Body of pancreas (tissue), 4 donors: ENCODE measurements at places on chromosomes 16 and 17. TPM values are rescaled to one million over a fixed set of nuclear protein-coding genes. Genes with fewer than 3 reads are reported as not detected.

DNA sequence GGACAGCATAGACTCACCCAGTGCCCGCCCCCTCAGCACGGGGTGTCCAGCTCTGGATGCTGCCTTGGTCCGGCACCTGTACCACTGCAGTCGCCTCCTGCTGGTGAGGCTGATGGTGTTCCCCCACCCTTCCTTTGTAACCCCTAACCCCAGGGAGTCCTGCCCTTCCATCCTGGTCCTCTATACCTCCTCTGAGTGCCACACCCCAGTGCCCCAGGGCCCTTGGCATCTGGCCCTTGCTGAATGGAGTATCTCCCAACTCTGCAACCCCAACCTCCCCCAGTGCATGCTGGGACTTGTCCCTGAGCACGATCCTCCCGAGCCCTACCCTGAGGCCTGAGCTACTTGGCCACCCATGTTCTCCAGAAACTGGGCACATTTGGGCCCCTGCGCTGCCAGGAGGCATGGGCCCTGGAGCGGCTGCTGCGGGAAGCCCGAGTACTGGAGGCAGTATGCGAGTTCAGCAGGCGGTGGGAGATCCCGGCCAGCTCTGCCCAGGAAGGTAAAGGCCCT lies 15.8 kb downstream of the RIPOR1 start:
- no peak overlapping the region for H3K27ac ChIP-seq
- H3K4me1 ChIP-seq, result peaks cover 42% of the 10 kb centered on the region
- H3K36me3 ChIP-seq, result no peaks in the 10 kb centered on the region
- DNase-seq, result no peak
- H3K27me3 ChIP-seq, result no peaks in the 10 kb centered on the region
- H3K4me3 ChIP-seq, result no peak overlapping the region

- no peaks in the 10 kb centered on the region for H3K27me3 ChIP-seq
- no peaks in the 10 kb centered on the region for H3K36me3 ChIP-seq
- no peak overlapping the region for H3K27ac ChIP-seq
- no peak overlapping the region for H3K4me3 ChIP-seq
These were observed 13.5 kb downstream of the SPPL2C start for GRCh38 chr17:45857977-45858708.

Gene PDILT
- total RNA-seq, result not detected

DNA sequence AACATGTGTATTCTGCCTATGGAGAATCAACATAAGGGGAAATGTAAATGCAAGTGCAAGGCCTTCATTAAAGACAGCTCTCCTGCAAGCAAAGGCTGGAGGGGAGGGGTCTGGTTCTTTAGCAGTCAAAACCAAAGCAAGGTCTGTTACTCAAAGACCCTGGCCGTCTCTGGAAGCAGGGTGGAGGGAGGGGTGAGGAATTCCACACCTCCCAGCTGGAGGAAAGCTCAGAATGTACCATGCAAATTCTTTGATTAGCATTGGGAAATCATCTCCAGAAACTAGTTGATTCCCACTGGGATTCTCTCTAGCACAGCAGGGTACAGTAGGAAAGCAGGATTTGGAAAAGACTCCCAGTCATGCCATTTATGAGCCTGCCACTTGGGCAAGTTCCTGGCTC lies 77.3 kb upstream of the ASIC2 start:
- no peak overlapping the region for H3K4me3 ChIP-seq
- no peaks in the 10 kb centered on the region for H3K27me3 ChIP-seq
- H3K36me3 ChIP-seq, result no peaks in the 10 kb centered on the region
- no peak overlapping the region for H3K27ac ChIP-seq
- no peak for DNase-seq

GRCh38 chr16:20611350-20611902 lies 35.3 kb upstream of the ACSM2B start:
- no peaks in the 10 kb centered on the region for H3K27me3 ChIP-seq
- peaks cover 55% of the 10 kb centered on the region for H3K4me1 ChIP-seq
- H3K36me3 ChIP-seq, result no peaks in the 10 kb centered on the region
- H3K4me3 ChIP-seq, result no peak overlapping the region

DNA sequence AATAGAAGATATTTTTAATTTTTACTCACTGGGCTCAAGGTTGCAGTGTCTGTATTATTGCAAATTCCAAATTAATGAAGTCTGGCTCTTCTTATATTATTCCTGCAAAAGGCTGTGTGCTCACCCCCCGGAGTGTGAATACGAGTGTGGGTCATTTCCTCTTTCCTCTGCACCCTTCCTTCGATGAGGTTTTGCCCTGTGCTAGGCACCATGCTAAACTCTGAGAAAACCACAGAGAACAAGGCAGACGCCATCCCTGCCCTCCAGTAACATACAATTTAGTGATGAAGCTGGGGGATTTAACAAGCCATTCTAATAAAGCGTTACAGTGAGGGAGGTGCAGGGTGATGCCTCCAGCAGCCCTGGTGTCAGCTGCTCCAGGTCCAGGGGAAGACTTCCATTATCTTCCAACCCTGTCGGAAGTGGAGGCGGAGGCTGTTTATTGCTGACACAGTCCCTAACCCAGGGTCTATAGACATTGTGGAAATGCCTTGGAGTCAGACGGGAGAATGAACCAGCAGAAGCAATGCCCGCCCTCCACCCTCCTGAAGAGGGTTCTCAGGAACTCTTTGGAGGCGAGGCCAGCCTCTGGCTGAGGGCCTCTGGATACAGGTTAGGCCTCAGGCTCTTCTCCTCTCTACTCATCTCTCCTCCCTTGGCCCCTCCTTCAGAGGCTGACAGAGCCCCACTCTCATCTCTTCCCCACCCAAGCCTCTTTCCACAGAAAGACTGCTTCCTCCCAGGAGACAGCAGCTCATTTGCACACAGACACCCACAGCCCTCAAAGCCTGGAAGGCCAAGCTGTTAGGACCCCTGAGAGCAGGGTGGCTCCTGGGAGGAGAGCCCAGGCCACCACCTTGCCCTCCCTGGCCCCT lies 2.0 kb upstream of the ACE start:
- no peaks in the 10 kb centered on the region for H3K27me3 ChIP-seq
- H3K4me1 ChIP-seq, result peaks cover 53% of the 10 kb centered on the region
- DNase-seq, result no peak
- peak overlapping the region; percentile 49 for H3K27ac ChIP-seq
- H3K4me3 ChIP-seq, result no peak overlapping the region

DNA sequence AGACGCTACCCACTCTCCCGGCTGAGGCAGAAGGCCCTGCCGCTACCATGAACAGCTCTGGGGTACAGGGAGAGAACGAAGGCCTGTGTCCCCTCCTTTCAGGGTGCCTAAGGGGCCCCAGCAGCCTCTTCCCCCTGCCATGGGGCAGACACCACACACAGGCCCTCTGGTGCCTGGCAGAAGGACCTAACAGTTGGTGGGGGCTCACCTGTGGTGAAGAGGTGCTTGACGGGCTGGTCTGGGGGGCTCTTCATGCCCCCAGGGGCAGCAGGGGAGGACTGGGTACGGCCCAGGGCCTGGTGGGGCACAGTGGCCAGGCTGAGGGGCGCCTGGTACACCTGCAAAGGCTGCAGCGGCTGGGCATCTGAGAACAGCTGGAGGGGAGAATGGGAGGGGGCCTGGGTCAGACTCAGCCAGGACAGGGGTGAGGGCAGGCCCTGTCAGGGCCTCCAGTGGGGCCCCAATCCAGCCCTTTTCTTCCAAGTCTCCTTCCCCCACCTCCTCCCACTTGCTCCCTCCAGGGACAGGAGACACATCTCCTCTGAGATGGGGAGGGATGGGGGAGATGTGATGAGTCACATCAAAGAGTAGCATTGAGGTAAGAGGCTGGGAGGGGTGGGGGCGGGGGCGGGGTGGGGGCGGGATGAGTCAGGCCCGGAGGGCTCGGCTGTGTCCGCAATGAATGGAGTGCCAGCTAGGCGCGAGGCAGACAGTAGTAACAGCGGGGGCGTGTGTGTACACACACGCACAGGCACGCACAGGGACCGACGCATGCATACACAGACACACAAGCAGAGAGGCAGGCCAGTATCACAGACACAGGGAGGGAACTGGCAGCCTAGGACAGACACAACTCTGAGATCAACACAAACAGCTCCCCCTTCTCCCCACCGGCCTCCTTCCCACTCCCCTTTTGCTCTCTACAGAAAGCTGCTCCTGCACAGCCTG lies 16.1 kb downstream of the G6PC3 start:
- H3K4me3 ChIP-seq, result no peak overlapping the region
- H3K27ac ChIP-seq, result no peak overlapping the region
- H3K36me3 ChIP-seq, result peaks cover 5% of the 10 kb centered on the region
- no peaks in the 10 kb centered on the region for H3K27me3 ChIP-seq
- no peaks in the 10 kb centered on the region for H3K4me1 ChIP-seq

DNA sequence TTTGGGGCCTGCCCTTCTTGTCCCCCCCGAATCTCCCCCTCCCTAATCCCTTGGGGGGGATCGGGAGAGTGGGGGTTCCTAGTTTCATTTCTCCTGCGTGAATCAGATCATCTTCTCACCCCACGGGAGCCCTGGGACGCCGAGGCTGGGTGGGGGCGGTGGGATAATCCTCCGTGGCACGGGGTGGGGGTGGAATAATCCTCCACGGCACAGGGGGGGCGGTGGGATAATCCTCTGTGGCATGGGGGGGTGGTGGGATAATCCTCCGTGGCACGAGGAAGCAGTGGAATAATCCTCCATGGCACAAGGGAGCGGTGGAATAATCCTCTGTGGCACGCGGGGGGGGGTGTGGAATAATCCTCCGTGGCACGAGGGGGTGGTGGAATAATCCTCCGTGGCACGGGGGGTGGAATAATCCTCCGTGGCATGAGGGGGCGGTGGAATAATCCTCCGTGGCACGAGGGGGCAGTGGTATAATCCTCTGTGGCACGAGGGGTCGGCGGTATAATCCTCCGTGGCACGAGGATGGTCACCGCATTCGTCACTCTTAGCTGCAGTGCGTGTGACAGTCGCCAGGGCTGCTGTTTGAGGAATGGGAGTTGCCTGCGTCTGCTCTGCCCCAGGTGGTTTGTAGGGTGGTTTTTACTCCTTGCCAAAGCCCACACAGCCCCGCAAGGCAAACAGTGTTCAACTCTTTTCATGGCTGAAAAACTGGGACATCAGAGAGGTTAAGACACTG lies 156.9 kb downstream of the LAT start:
- no peak overlapping the region for H3K4me3 ChIP-seq
- no peak overlapping the region for H3K27ac ChIP-seq
- DNase-seq, result no peak
- no peaks in the 10 kb centered on the region for H3K27me3 ChIP-seq
- no peaks in the 10 kb centered on the region for H3K36me3 ChIP-seq

GRCh38 chr16:89600956-89601355 lies 12.5 kb upstream of the DPEP1 start:
- H3K4me1 ChIP-seq, result no peaks in the 10 kb centered on the region
- no peak overlapping the region for H3K27ac ChIP-seq
- no peak overlapping the region for H3K4me3 ChIP-seq
- no peak for DNase-seq
- no peaks in the 10 kb centered on the region for H3K27me3 ChIP-seq

DNA sequence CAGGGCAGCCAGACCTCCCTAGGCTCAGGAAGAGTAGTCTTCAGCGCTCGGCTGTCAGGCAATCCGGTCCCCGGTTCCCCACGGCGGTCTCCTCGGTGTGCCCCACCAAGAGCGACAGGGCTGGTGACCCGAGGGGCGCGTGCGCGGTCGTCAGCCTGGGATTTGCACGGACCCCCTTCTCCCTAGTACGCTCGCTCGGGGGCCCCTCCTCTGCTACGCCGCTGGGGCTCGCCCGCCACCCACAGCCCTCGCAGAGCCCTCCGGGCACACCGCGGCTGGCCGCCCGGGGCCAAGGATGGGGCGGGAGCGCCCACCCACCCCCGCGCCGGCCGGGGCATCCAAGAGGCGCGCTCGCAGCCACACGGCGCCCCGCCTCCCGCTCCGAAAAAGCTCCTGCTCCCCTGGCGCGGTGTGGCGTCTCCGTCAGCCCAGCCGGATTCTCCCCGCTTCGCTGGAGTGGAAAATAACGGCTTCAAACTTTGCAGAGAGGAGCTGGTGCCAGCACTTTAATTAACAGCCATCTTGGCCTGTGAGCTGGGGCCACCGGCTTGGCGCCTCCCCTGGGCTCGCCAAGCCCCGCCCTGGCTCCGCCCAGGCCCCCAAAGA lies 2.1 kb upstream of the C1QL1 start:
- no peak for DNase-seq
- peaks cover 26% of the 10 kb centered on the region for H3K4me1 ChIP-seq
- no peaks in the 10 kb centered on the region for H3K36me3 ChIP-seq
- H3K4me3 ChIP-seq, result no peak overlapping the region
- no peak overlapping the region for H3K27ac ChIP-seq
- peaks cover 23% of the 10 kb centered on the region for H3K27me3 ChIP-seq

DNA sequence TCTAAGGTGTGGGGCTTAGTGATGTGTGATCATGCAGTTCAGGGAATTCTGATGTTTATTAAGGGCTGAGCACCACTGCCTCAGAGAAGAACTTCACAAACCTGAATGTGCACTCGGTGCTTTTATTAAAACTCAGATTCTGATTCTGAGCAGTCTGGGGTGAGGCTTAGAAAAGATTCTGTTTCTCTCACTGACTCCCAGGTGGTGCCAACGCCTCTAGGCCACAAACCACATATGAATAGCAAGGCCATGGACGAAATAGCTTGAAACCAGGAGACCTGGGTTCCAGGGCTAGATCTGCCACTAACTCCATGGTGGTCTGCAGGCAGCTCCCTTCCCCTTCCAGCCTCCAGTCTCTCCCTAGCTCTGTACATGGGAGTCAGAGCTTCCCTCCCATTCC lies 169.1 kb downstream of the HS3ST3B1 start:
- H3K4me1 ChIP-seq, result no peaks in the 10 kb centered on the region
- H3K27ac ChIP-seq, result no peak overlapping the region
- no peak overlapping the region for H3K4me3 ChIP-seq
- H3K36me3 ChIP-seq, result no peaks in the 10 kb centered on the region
- DNase-seq, result no peak
- no peaks in the 10 kb centered on the region for H3K27me3 ChIP-seq

Gene RAC3
- not detected for total RNA-seq

Gene ETV4
- total RNA-seq, result 6.2 TPM

DNA sequence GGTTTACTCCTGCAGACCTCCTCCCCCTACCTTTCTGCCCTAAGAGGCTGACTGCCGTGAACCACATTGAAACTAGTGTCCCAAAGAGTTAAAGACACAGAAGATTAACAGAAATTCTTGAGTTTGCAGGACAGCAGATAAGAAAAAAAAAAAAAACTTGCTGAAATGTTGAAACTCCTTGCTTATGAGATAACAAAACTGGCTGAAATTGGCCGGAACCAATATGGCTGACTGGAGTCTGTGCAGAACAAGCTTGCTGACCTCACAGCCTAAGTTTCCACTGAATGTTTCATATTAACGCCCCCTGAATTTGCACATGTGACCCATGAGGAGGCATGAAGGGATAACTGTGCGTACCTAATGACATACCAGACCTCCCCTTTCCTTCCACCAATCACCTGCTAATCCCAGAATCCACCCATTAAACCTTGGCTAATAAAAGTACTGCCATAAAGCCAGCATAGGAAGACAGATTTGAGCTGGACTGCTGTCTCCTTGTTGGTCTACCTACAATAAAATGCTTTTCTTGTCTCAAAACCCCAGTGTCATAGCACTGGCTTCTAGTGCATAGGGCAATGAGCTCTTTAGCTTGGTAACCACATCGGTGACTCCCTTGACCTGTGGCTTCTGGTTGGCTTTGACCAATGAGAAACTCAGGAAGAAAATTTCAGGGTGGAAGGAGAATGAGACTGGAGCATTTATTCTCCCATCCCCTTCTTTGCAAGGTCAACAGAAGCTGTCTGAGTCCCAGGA lies 80.1 kb downstream of the PMP22 start:
- peaks cover 21% of the 10 kb centered on the region for H3K4me1 ChIP-seq
- DNase-seq, result no peak
- no peak overlapping the region for H3K4me3 ChIP-seq
- no peaks in the 10 kb centered on the region for H3K36me3 ChIP-seq

GRCh38 chr16:85306071-85306792 lies 194.0 kb upstream of the CIBAR2 start:
- peak; percentile 69 for DNase-seq
- no peak overlapping the region for H3K4me3 ChIP-seq
- no peaks in the 10 kb centered on the region for H3K27me3 ChIP-seq
